ENCODE measurements at places on chromosomes 1 and 21.

GRCh38 chr21:30590297-30590696, at the start of gene KRTAP22-2:
Gene KRTAP22-2, minus strand, starts transcription at chr21:30590397.
- no peak for DNase-seq

DNA sequence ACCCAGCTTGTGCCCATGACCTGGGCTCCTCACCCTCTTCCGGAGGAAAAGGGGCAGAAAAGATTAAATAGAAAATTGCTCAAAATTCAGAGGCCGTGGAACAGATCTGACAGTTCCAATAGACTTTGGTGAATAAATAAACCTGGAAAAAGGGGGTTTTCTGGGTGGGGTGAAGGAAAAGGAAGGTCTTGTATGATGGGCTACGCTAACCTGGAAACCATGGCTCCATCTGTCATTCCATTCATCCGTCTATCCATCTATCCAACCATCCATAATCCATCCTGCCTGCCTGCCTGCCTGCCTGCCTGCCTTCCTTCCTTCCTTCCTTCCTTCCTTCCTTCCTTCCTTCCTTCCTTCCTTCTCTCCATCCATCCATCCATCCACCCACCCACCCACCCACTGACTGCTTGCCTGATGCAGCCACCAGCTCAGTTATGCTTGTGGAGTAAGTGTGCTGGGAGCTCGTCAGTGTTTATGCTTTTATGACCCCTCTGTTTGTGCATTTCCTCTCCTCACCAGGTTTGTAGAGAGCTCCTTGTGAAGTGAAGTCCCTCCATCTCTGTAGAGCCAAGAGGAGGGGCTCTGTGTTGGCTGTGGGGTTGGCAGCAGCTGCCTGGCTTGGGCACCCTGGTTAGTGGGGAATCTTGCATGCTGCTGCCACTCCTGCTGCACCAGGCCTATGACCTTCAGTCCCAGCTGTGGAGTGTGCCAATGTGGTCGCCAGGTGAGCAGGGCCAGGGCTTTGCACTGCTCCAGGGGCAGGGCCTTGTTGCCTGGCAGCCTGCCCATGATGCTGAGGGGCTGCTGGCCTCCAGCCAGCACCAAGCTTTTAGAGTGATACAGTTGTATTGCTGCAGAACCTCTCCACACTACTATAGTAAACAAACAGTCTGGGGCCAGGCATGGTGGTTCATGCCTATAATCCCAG, 16.0 kb upstream of the POU3F1 start:
- no peak for DNase-seq

DNA sequence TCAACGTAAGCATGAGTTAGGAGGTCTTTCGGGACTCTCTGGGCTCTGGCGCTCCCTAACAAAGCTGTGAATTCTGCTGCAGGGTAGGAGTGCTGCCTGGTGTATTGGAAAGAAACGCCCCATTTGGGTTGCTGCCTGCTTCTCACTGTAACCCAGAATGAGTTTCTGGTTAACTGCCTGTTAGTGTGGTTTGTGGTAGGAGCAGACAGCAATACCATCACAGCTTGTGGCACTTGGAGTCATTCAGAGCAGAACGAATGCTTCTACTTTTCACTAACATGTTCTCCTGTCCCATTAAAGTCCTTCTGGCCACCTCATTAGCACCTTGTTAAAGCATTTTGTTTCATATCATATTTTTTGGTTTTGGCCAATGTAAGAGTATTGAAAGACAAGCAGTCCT, 18.1 kb downstream of the MAP3K7CL start:
- no peak for DNase-seq

GRCh38 chr1:180912211-180912800, 391 bp upstream of the KIAA1614 start:
- DNase-seq = no peak
